CD4-positive, alpha-beta T cell treated with Interleukin-6 at 100 ng/mL for 8 hours (primary cell): ENCODE measurements at places on chromosomes 16 and 17.

GRCh38 chr17:76546556-76547182 is 6.8 kb downstream of the PRCD start:
- no peak for DNase-seq

DNA sequence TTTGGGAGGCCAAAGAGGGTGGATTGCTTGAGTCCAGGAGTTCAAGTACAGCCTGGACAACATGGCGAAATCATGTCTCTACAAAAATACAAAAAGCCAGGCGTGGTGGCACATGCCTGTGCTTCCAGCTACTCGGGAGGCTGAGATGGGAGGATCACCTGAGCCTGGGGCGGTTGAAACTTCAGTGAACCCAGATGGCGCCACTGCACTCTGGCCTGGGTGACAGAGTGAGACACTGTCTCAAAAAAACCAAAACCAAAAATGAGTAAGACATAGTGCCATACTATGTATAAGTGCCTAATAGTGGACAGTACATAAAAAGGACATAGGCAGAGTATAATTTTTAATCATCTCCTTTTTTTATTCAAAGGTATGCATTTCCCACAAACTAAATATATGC is 4.0 kb downstream of the CTC1 start:
- DNase-seq = no peak

- DNase-seq = no peak
Observed at GRCh38 chr17:80068301-80069222, 32.1 kb downstream of the CCDC40 start.

DNA sequence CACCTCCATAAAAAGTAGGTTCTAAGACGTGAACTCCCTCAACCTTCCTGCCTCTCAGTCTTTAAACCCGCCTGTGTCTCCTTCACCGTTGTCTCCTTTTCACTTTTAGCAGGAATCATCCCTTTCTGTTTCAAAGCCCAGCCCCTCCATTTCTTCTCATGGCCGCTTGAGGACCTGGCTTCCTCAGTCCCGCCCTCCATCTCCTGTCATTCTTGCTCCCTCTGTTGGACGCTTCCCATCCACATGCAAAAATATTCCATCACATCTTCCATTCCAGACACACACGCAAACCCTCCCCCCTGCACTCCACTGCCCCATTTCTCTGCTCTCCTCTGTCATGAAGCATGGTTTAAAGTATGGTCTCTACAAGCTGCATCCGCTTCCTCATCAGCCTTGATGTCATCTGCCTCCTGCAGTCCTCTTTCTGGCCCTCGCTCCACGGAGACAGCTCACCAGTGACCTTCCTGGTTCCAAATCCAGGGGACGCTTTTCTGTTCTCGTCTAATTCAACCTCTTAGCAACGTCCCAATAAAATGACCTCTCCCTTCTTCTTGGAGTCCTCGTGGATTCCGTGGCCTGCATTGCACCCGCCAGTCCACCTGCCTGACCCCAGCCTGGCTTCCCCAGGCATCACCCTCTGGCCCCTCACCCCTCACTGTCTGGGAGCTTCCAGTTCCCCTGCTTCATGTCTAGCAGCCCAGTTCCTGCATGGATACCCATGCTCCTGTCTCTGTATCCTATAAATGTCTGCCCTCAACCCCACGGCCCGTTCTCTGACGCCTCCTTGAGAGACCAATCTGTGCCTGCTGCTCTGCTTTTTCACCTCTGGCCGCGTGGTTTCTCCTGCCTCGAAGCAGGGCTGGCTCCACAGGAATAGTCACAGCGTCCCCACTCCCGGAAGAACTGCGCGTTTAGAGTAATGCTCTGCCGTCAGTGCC is 26.2 kb downstream of the ANKRD40 start:
- DNase-seq = no peak

DNA sequence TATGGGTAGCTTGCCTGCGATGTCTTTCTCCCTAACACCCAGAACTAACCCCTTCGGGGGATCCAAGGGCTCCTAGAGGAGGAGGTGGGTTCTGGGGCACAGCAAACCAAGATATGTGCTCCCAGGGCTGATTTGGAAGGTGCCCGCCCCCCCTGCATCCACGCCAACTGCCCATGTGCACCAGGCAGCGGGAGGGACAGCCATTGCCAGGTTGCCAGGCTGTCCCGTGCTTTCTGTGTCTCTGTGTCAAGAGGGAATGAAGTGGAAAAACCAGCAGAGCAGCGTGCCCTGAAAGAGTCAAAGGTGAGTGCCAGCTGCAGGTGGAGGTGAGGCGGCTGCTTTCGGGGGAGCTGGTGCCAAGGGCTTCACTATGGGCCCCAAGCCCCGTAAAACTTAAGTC is 6.4 kb downstream of the TEKT5 start:
- no peak for DNase-seq

DNA sequence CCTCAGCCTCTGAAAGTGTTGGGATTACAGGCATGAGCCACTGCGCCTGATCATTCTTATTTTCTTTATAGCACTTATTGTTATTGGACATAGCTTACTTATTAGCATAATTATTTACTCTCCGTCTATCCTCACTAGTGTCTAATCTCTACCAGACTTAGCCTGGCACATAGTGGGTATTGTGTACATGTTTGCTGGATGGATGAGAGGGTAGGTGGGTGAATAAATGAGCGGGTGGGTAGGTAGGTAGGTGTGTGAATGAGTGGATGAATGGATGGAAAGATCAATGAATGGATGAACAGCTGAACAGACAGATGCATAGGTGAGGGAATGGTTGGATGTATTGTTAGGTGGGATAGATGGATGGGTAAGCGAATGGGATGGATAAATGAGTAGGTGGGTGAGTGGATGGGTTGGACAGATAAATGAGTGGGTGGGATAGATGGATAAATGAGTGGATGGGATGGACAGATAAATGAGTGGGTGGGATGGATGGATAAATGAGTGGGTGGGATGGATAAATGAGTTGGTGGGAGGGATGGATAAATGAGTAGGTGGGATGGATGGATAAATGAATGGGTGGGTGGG is 51.9 kb downstream of the ABCC6 start:
- no peak for DNase-seq

GRCh38 chr17:44977814-44978550 is 9.9 kb upstream of the C1QL1 start:
- no peak for DNase-seq

DNA sequence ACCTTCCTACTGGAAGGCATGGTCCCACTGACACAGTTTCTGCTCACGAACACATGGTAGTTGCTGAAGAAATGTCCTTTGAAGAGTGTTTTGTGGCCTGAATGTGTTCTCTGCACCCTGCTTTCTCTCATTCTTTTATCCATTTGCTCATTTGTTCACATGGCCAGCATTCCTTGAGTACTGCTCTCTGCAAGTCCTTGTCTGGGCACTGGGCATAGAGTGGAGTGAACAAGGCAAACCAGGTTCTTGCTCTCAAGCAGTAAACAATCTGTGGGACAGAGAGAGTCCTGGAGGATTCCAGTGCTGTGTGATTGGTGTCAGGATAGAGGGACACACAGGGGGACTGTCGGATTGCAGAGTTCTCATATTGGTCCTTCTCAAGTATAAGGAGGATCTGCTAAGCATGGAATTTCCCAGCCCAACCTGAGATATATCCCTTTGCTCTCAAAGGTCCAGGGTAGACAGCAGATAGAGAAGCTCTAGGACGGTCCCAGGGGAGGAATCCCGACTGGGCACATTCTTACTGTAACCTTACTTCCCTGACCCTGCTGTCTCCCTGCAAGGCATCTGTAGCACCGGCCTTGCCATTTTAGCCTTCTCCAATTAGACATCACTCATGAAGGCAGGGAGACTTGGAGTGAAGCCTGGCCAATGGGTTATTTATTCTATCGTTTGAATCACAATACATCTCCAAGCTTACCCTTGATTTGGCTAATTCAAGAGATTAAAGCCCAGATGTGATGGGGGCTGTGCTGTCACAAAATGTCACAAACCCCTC is 32.3 kb downstream of the ARL4D start:
- DNase-seq = no peak

GRCh38 chr16:59635674-59636073 is 901.6 kb upstream of the GOT2 start:
- DNase-seq = no peak

DNA sequence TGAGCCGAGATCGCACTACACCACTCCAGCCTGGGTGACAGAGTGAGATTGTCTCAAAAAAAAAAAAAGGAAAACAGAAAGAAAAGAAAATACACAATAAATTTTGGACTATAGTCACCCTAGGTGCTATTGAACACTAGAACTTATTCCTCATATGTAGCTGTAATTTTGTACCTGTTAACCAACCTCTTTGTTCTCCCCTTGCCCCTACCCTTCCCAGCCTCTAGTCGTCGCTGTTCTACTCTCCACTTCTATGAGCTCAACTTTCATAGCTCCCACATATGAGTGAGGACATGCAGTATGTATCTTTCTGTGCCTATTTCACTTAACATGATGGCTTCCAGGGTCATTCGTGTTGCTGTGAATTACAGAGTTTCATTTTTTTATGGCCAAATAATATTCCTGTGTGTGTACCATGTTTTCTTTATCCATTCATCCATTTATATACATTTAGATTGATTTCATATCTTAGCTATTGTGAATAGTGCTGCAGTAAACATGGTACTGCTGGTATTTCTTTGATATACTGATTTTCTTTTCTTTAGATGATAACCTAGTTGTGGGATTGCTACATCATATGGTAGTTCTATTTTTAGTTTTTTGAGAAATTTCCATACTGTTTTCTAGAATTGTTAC is 28.3 kb downstream of the VPS35L start:
- peak; percentile 36 for DNase-seq

- DNase-seq = no peak
Observed at GRCh38 chr16:55384288-55385247, 60.6 kb downstream of the IRX6 start.

- no peak for DNase-seq
Observed at GRCh38 chr17:8002721-8003593, 542 bp downstream of the GUCY2D start.

DNA sequence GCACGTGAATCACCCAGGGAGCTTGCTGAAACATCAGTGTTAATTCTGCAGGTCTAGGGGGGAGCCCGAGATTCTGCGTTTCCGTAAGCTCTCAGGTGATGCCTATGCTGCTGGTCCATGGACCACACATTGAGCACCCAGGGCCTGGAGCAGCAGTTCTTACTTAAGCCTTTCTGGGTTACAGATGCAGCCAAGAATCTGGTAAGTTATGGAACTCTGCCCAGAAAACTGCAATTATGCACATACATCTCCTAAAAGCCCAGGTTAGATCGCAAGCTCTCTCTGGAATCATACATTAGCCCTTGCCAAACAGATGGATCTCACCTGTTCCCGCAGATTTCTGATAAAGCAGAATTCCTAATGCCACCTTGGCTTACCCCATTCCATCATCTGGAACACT is 265.9 kb upstream of the SALL1 start:
- no peak for DNase-seq

GRCh38 chr17:63294776-63295175 is 151.3 kb downstream of the CYB561 start:
- DNase-seq = no peak

- no peak for DNase-seq
Observed at GRCh38 chr17:2186937-2187336, 116.6 kb downstream of the SMG6 start.

- DNase-seq = no peak
Observed at GRCh38 chr17:83079766-83080578, 563 bp downstream of the METRNL start.

- no peak for DNase-seq
Observed at GRCh38 chr17:12730931-12731521, 58.3 kb upstream of the ARHGAP44 start.

DNA sequence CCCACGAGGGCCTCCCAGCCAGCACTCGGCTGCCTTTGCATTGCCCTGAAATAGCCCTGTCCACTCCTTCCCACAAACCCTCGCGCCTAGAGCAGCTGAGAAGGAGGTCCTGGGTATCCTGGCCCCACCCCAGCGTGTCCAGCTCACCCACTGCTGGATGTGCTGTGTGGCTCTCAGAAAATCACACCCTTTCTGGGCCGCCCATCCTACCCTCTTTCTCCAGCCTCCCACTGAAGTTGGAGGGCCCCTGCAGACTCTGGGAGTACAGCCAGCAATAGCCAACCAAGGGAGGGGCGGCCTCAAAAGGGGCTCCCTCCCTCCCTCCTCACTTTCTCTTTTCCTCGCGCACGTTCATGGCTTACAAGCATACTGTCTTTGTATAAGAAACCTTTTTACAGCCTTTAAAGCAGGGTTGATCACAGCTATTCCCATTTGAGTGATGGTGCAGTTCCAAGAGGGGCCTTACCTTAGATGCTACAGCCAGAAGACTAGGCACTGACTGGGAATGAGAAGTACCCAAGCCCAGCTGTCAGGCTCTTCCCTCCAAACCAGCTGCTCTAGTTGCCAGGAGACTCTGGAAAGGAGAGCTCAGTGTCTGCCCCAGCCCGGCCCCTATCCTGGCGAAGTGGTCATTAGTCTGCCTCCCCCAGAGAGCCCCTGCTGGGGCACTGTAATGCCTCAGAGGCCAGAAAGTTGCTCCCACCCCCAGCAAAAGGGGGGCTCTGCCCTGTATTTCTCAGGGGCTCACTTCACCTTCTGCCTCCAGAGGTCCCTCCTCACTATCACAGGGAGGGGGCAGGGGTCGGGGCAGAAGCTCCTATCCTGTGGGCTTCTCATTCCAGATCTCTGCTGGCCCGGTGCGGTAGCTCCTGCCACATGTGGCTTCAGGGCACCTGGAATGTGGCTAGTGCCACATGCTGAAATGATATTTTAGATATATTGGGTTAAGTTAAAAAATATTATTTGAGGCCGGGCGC is 38.1 kb downstream of the DCAKD start:
- no peak for DNase-seq

GRCh38 chr16:69078073-69078472 is 27.4 kb upstream of the HAS3 start:
- no peak for DNase-seq

DNA sequence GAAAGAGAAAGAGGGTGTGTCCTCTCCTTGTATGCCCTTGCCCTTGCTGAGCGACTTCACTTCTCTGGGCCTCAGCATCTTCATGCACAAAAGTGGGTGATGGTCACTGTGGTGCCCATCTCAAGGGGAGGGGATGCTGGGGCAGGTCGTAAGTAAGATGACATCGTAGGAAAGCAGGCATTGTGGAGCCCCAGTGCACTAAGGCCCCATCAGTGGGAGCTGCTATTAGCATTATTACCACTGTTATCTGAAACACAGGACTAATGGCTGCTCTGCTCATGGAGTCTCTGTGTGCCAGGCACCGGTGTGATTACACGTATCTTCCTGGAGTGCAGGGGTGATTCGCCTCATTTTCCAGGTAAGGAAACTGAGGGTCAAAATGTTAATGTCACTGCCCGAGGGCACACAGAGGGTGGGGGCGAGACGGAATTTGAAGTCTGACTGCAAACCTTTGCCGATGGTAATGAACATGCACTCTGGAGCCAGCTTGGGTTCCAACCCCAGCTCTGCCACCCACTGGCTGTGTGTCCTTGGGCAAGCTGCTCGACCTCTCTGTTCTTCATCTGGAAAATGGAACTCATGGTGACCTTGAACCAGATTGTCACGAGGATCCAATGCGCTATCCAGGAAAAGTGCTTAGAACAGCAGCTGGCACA is 63.2 kb upstream of the GSE1 start:
- DNase-seq = no peak
